ENCODE measurements at places on chromosomes 6 and 20.

GRCh38 chr6:139551376-139551775 is 176.9 kb upstream of the CITED2 start:
- no peak for DNase-seq

DNA sequence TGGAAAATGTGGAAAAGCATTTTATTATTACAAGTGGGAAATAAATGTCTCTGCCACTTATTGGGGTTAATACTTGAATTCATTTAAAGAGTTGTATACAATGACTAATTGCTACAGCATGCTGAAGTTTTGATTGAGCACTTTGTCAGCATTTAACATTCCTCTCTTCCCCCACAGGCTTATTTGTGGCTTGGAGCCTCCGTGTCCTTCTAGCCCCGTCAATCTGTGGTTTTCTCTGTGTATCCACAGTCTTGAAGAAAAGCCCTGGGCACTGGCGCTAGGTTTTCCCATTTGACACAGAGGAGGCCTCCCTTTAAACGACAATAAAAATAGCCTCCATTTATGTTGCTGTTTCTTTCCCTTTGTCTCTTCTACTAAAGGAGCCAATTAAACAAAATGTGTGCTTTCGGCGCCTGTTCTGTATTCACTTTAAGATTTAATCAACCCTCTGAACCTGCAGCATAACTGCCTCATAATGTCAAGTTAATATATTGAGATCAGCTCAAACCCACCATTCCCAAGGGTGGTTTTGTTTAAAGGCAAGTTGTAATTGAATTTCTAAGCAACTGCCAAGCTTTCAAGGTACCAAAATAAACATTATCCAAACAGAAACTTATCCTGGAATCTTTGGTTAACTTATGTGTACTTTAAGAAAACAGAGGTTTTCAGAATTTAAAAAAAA is 326.6 kb upstream of the RNF24 start:
- DNase-seq, result no peak

GRCh38 chr20:22687676-22688349 is 103.4 kb upstream of the FOXA2 start:
- DNase-seq, result no peak

GRCh38 chr6:138086573-138087196 is 20.5 kb downstream of the PERP start:
- DNase-seq, result no peak

DNA sequence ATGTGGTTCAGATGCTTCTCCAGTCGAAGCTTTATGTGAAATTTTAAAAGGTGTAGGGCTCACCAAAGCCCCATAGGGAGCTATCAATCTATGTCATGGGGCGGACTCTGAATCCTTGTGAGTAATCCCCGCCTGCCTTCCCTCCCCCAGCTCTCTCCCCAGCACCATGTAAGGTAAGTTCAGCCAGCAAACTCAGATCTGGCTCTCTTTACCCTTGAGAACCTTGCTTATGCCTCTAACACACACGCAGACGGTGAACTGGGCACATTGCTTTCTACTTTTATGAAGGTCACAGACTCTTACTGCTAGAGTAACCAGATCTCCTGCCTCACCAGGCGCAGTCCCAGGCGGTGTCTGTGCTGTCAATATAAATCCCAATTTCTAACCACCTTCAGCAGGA is 82.6 kb upstream of the CNKSR3 start:
- no peak for DNase-seq

DNA sequence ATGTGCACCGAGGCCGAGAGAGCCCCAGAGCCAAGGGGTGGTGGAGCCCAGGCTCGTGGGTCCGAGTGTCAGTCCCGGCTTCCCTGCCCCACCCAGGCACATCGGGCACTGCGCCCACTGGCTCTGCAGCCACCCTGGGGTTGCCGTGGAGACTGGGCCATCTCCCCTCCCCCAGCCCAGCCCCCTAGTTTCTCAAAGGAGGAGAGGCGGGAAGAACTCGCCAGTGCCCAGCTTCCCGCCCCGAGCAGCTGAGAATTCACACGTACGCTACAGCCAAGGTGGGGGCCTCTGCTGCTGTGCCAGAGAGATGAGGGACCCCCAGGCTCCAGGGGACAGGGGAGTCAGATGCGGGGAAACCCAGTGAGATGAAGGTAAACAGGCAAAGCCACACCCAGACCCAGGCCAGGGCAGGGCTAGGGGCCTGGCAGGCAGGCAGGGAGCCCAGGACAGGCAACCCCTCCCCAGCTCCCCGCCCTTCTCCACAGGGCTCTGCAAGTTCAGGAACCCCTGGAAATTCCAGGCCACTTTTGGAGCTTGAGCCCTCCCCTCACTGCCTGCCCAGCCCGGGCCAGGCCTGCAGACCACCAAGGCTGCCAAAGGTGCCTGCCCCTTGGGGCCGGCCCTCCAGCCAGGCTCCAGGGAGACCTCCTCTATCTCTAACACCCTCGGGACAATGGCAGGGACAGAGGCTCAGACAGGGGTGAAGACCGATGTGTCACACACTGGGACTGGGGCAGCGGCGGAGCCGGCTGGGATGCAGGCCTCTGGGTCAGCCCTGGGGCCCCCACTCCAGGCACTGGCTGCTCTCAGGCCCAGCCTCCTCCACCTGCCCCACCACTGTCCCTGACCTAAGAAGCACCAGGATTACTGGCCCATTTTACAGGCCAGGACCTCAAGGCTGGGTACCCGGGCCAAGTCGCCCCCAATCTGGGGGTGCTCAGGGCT is 6.0 kb downstream of the LAMA5 start:
- DNase-seq, result no peak
